Stimulated activated effector memory CD8-positive, alpha-beta T cell treated with anti-CD3 and anti-CD28 coated beads, Interleukin-12 subunit alpha, Interleukin-12 subunit beta, amount 100 ng/mL, for 72 hours (primary cell): ENCODE measurements at places on chromosomes 16 and 17.

DNA sequence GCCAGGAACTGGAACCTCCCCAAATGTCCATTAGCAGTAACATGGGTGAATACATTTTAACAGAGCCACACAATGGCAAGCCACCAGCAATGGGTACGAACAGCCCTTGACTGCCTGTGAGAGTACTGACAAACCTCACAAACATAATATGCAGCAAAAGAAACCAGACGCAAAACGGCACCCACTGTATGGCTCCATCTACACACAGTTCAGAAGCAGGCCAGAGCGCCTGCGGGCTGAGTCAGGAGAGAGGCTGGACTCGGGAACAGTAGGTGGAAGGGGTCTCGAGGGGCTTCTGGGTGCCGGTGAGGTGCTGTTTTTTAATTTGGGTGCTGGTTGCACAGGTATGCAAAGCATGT lies 77.4 kb upstream of the TOB1 start:
- no peak for DNase-seq

- no peak for DNase-seq
These were observed 319.3 kb downstream of the RBFOX1 start for GRCh38 chr16:7651803-7652570.

GRCh38 chr16:84048270-84048669 lies 5.7 kb upstream of the SLC38A8 start:
- DNase-seq, result no peak

DNA sequence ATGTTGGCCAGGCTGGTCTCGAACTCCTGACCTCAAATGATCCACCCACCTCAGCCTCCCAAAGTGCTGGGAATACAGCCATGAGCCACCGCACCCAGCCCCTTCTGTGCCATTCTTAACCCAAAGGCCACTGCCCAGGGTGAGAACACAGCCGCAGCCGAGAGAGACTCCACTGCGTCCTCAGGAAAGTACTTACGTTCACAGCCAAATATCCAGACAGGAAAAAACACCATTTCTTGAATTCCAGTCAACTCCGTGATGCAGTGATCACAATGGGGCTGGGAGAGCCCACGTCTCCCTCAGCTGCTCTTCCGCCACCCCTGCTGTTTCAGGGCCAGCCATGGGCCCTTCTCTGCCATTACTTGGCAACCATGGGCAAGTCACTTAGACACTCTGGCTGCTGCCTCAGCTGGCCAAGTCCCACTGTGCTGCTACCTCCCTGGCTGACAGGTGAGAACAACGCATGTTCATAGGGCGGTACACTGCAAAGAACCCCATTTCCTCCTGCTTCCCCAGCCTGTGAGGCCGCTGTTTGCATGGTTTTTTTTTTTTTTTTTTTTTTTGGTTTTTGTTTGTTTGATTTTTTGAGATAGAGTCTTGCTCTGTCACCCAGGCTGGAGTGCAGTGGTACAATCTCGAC lies 4.3 kb downstream of the CDIP1 start:
- DNase-seq, result no peak

- no peak for DNase-seq
These were observed 476.9 kb upstream of the CDH5 start for GRCh38 chr16:65889533-65889966.

DNA sequence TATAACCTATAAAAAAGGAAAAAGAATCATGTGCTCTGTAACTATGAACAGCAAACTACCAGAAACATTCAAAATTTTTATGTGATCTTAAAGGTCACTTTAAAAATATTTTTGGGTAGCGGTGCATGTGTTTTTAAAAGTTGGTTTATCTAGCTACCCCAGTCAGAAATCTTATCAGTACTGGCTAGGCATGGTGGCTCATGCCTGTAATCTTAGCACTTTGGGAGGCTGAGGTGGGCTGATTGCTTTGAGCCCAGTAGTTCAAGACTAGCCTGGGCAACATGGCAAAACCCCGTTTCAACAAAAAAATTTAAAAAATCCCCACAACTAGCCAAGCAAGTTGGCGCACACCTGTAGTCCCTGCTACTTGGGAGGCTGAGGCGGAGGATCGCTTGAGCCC lies 3.7 kb downstream of the CAPNS2 start:
- no peak for DNase-seq

DNA sequence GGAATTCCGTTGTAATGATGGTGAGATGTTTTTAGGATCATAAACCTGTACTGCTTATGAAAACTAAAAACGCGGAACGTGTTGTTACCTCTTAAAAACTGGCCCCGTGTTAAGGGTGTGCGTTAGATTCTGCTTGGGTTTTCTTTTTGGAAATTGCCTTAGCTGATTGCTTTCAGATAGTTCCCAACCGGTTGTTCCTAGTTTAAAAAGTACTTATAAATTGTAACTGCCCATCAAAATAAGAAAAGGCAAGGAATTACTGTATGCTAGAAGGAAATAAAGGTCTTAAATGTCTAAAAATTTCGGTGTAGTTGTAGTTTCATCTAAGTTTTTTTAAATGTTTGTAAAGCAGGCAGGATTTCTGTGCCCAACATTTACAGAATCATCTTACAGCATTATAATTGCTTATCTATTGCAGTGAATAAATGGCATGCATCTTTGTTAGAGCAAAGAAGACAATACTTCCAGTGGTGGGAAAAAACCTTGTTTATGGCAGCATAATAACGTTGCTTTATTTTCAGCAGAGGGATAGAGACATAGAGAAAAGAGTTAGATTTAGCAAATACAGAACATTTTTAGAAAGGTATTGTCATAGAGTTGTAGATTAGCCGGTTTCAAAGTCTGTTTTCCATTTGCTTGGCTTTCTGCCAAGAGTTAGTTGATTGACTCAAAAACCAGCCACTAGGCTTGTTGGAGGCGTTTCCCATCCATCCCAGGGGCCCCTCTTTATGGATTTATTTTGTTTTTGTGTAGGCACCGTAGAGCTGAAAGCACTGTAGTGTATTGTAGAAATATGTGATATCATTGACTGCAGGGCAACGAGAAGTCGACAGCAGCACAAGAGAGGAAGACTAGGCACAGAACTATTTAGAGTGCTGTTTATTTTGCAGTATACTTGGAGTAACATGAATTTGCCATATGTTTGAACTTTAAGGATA lies 1.7 kb downstream of the PPM1D start:
- DNase-seq, result peak; percentile 20

- no peak for DNase-seq
These were observed 52.9 kb upstream of the KCNJ16 start for GRCh38 chr17:70022175-70022574.

DNA sequence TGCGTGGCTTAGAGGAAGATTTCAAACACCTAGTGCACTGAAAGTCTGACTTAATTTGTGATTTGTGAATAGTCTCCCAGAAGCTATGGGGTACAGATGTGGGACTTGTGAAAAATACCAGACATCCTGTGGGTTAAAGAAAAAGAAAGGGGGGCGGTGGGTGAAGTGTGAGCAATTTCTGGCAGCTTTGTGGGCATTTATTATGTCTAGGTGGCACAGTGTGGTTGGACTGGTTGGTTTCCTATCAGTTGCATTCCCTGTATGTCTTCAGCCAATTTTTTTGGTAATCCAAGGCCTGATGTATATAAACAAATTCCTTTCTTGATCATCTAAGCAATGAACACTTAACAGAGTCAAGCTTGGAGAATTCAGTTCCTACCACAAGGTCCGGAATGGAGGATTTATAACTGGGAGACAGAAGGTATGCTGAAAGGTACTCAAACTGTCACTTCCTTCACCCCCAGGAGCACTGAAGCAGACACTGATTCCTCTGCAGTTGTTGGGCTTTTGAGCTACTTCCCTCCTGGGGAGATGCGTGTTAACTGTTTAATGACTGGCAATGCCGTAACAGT lies 211.6 kb downstream of the WWOX start:
- DNase-seq, result no peak

DNA sequence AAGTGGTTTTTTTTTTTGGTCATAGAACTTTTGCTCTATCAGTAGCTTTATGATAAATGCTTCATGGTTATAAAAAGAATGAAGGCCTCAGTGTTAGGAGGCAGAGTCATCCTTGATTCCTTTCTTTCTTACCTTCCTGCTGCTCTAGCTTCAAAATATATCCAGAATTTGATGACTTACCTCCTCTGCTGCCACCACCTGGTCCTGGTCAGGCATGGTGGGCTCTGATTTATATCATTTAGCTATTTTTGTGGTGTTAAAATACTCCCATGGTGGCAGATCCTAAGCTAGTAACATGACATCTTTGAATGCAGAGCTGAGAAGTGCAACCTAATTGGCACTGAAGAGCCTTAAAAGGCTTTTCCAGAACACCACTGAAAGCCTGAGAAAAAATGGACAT lies 508.8 kb upstream of the CDH8 start:
- DNase-seq, result no peak

DNA sequence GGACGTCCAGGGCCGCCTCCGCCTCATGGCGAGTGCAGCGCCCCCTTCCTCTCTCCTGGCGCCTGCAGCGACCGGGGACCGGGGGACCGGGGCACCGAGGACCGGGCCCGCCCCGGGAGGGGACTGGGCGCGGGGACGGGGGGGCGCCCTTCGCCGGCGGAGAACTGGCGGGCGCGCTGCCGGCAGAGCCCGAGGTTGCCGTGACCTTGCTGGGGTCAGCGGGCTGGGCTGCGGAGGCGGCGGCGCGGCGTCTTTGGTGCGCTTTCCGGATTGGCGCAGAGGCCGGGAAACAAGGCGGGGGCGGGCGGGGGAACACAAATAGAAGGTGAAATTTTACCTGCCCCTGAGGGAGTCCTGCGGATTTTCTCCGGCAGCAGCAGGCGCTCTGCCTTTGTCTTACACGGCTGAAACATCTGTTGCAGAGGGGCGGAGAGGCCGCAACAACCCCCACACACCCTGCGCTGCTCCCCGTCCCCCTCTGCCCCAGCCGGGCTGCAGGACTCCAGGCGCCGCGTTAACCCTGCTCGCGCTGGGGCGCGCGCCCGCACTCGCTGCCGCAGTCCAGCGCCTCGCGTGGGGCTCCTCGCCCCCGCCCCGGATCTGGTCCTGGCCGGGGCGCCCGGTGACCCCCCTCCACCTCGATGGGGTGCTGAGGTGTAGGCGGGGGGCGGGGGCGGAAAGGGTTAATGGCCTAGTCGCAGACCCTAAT lies 53.5 kb downstream of the SREBF1 start:
- DNase-seq, result peak; percentile 69

DNA sequence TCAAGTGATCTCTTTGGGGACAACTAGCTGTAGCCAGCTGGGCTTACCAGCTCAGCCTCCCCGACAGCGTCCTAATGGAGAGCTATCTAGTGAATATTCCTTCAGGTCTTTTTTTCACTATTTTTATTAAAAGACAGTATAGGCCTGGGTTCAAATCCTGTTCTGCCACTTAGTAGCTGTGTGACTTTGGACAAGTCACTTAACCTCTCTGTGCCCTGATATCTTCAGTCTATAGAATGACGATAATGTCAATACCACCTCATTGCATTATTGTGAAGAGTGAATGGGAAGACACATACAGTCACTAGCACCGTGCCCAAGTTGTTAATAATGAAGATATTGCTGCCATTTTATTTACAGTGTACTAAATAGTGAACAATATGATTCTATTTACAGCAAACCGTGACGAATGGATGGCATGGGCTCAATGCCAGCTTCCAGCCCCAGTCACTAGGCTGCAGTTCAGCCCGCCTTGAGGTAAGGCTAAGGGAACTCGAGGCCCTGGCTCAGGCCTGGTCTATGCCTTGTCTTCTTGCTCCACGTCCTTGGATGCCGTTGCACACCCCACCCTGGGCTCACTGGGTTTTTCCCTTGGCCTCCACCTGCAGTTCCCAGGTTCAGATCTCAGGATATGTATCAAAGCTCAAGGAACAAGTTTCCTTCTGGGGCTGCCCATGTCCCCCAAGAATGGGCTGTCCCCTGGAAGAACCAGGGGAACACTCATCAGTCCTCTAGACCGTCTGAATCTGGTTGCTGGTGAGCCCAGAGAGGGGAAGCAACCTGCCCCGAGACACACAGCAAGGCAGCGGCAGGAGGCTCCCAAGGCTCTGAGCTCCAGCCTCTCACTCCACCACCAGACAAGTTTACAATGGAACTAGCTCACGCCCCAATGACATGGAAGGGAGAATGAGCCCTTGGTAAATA lies 95.4 kb upstream of the TNRC6C start:
- no peak for DNase-seq

- DNase-seq, result no peak
These were observed 39.4 kb upstream of the MTSS2 start for GRCh38 chr16:70725024-70725911.

GRCh38 chr17:13420418-13420826 lies 181.3 kb downstream of the HS3ST3A1 start:
- DNase-seq, result no peak

GRCh38 chr17:15247891-15248529 lies 17.1 kb downstream of the PMP22 start:
- no peak for DNase-seq

- no peak for DNase-seq
These were observed 364.1 kb downstream of the FOXL1 start for GRCh38 chr16:86942151-86943051.

DNA sequence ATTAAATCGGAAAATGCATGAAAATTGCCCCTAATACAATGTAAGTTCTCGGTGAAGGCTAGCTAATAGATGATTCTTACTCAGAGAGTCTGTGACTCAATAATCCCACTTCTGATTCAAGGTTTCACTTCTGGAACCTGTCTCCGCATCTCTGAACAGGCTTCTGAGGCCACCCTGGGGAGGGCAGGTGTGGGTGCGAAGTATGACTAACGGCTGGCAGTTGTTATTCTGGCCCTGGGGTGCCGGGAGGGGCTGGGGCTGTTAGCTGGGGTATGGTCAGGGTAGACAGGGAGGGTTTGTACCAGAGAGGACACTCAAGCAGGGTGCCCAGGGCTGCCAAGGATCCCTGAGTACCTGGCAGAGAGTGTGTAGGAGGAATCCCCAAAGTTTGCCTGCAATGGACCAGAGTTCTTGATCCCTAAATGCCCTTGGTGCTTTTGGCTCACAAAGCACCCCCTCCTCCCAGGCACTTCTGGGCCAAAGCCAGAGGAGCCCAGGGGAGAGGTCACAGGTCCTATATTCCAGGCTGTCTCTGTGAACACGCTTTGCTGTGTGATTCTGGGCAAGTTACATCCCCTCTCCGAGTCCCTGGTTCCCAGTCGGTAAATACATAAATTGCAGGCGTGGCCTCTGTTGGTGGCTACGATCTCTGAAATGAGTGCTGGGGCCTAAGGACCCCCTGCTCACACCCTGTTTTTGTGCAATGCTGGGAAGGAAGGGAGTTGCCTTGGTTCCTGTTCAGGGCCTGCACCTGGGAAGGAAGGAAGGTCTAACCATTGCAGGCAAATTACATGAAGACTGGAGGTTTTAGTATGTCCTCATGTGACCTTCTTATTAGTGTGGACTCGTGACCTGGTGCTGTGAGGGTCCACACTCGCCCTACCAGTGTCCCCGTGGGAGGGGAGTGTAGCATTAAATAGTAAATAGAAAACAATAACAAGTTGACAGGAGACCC lies 49.9 kb upstream of the CPNE2 start:
- DNase-seq, result peak; percentile 90

DNA sequence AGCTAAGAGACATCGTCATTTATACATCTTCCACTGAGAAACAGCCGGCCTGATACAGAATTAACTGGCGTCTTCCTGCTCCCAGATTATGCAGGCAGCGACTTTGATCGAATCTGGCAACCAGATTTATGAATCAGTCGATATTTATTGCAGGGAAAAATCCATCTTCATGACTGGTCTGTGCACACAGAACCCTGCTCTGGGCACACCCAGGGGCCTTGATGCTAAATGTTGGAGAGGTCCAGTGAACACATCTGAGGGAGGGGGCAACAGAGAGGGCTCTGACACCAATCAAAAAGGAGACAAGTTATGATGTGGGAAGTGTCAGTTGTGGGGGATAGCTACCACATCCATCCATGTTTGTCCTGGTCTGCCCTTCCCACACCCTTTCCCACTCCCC lies 102.9 kb downstream of the TMEM132E start:
- DNase-seq, result no peak

GRCh38 chr17:19728084-19728495 lies 11.7 kb upstream of the SLC47A2 start:
- no peak for DNase-seq

- no peak for DNase-seq
These were observed 490.5 kb upstream of the CA10 start for GRCh38 chr17:52648995-52649394.
